ENCODE measurements at places on chromosomes 12 and 14.

DNA sequence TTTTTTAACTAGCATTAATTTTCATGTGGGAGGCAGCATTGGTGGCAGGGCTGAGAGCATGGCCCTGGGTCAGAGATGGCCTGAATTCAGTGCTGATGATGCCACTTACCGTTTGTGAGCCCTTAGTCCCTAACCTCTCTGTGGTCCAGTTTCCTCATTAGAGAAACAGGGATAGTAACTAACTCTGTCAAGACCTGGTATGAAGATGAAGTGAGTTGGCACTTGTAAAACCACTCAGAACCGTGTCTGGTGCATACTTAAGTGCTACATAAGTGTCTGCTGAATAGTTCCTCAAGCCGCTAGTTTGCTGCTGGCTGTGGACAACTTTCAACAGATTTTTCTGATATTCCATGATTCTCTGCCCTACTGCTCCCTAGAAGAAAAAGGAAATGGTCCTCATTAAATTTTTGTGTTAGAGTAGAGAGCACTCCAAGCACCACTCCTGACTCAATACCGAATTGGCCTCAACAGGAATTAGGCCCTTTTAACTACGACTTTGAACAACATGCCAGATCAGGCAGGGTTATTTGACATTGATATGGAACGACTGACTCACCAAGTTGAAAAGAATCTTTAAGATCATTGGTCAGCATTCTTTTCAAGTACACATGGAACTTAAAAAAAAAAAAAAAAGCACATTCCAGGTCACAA, 250.2 kb downstream of the ANO2 start:
- no peak for DNase-seq

DNA sequence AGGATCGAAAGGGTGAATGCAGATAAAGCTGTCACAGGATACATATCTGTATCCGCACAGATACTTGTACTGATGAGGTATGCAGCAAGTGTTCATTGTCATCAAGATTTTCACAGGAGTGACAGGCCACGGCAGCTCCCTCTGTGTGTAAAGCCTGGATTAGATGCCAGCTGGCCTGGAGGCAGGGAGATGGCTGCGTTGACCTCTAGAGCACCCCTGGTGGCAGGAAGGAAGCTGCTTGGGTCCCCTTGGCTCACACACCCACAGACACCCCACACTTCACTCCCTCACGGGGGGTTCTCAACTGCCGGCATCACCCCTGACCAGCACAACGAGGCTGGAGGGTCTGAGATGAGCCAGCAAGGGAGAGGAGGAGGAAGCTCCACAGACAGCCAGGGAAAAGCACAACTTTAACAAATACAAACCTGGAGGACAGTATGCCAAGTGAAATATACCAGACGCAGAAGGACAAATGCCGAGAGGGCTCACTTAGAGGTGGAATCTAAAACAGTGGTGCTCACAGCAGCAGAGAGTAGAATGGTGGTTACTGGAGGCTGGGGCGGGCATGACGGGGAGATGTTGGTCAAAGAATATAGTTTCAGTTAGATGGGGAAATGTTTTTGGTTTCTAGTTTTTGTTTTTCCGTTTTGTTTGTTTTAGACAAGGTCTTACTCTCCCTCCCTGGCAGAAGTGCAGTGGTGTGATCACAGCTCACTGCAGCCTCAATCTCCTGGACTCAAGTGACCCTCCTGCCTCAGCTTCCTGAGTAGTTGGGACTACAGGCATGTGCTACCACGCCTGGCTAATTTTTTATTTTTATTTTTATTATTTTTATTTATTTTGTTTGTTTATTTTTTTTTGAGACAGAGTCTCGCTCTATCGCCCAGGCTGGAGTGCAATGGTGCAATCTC, 45.7 kb downstream of the TEAD4 start:
- DNase-seq = no peak

GRCh38 chr12:131167334-131167733, 213.6 kb downstream of the ADGRD1 start:
- no peak for DNase-seq

GRCh38 chr14:81480741-81481140, 52.9 kb downstream of the SEL1L start:
- no peak for DNase-seq

DNA sequence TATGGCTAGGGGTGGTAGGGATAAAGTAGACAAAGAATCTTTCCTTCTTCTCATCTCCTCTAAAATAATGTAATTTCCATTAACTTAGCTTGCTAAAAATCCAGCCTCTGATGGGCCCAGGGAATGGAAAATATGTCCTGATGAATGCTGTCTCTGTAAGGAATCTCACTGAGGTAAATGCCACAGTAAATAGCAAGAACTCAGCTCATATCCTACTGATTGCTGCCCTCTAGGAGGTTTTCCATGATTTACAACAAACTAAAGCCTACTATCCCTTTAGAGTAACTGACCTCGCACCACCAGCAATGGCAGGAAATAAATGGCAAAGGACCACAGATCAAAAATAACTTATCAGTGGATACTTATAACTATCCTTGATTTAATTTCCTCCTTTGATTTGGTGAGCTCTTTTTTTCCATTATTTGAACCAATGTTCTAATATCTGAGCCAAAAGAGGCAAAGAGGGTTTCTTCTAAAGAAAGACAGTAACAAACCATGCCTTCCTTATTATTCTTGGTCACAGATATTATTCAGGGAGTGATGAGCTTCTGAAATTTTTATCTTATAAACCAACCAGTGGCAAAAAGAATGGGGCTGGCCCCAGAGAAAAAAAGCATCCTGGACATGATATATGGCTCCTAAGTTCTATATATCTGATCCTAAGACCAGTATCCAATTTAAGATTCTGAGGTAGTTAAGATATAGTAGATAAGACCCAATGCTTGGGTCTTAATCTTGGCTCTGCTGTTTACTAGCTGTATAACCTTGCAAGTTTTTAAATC, 43.8 kb downstream of the SENP1 start:
- DNase-seq = no peak

GRCh38 chr14:45125754-45126153, 8.5 kb downstream of the FKBP3 start:
- DNase-seq = no peak

DNA sequence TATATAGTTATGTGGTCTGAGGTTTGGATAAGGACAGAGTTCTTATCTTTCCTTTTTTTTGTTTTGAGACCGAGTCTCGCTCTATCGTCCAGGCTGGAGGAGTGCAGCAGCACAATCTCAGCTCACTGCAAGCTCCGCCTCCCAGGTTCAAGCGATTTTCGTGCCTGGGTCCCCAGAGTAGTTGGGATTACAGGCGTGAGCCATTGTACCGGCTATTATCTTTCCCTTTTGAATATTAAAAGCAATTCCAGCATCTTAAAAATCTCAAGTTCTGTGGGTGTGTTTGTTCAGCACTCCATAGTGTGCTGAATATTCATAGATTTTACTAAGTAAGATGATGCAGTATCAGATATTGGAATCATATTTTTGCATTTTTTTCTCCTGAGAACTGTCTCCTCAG, 404.4 kb upstream of the RGS6 start:
- no peak for DNase-seq

GRCh38 chr12:104707194-104707593, 250.4 kb downstream of the CHST11 start:
- no peak for DNase-seq

DNA sequence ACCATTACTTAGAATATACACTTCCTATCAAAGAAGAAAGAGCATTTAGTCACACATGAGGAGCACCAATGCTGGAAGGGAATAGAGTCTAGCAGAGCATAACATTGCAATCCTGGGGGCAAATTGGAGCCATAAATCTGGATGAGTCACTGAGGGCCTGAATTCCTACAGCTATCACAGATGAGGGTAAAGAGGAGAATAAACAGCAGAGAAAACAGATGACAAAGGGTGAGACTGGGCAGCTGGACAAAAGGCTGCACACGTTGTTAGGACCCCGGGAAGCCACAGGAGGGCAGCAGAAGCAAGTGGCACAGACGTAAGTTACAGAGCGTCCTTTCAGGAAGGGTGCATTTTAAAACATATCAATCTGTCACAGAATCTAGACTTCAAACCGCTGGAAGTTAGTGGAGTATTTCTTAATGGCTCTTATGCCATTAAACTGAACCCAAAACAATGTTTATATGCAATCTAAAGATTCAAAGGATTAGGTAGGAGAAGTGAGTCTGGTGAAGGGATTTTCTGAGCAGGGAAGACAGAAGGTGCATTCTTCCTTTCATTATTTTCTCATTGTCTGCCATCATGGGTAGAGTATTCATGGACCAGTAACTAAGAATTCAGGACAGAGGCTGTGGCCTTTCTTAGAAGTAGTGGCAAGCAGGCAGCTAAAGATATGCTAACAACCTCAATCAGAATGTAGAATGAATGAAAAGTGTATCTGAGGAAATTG, 159.8 kb upstream of the DAAM1 start:
- no peak for DNase-seq

- DNase-seq = no peak
Measured at GRCh38 chr12:128178966-128179365, 88.0 kb upstream of the TMEM132C start.

DNA sequence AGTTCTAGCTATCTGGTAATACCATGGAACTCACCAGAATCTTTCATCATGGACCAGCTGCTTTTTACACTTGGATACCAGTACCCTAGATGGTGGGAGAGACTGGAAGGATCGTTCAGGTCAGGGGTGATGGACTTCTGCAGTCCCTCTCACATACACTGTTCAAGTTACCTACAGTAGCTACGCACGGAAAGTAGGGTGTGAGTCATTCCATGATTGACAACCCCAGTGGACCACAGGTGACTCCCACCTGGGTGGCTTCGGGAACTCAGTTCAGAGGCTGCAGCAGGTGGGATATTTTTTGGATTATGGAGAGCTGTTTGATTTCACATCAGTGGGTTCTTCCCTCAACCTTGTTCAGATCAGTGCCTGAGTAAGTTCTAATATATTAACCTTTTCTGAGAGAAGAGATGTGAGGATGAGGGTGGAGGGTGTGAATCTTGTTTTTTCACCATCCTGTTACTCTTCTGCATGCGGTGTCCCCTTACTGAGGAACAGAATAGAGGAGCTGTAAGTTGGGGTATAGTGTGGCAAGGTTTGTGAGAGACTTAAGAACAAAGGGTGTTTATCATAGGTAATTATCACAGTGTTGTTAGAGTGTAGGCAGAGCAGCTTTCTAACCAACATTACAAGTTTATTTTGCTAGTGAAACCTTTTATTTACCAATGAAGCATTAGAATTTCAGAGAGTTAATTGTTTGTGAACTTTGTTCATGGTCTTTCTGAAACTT, 39.6 kb downstream of the PRKCH start:
- no peak for DNase-seq

DNA sequence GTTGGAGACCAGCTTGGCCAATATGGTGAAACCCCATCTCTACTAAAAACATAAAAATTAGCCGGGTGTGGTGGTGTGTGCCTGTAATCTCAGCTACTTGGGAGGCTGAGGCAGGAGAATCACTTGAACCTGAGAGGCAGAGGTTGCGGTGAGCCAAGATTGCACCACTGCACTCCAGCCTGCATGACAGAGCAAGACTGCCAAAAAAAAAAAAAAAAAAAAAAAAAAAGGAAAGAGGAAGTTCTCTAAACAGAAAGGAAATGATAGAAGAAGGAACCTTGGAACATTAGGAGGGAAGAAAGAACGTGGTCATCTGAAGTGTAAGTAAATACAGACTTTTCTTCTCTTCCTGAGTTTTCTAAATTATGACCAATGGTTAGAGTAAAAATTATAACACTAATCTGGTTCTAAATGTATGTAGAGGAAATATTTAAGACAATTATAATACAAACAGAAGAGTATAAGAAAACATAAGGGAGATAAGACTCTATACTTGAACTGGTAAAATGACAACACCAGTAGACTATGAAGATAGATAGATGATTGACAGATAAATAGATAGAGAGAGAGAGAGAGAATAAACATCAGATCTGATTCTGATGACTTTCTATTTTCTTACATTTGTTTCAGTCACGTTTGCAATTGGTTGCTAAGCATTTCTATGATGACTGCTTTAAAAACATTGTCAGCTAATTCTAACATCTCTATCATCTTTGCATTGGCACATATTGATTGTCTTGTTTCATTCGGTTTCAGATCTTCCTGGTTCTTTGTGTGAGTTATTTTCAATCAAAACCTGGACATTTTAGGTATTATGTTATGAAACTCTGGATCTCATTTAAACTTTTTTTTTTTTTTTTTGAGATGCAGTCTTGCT, 12.9 kb upstream of the CORO1C start:
- DNase-seq = peak; percentile 41

DNA sequence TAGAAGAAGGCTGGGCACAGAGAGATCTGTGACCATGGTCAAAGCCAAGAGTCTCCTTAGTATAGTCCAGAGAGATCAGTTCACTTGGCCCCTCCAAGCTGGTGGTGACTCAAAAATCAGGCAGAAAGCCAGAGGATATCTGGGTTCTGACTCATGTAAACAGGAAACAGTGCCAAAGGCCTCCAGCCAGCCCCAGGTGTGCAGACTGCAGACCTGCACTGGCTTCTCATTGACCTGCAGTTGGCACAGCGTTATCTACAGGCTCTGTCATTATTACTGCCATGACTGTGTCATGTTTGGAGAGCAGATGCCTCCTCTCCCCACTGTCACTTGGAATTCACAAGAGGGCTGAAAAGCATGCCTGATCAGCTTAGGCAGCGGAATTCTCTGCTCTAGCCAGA, 295.7 kb upstream of the PRKD1 start:
- no peak for DNase-seq

DNA sequence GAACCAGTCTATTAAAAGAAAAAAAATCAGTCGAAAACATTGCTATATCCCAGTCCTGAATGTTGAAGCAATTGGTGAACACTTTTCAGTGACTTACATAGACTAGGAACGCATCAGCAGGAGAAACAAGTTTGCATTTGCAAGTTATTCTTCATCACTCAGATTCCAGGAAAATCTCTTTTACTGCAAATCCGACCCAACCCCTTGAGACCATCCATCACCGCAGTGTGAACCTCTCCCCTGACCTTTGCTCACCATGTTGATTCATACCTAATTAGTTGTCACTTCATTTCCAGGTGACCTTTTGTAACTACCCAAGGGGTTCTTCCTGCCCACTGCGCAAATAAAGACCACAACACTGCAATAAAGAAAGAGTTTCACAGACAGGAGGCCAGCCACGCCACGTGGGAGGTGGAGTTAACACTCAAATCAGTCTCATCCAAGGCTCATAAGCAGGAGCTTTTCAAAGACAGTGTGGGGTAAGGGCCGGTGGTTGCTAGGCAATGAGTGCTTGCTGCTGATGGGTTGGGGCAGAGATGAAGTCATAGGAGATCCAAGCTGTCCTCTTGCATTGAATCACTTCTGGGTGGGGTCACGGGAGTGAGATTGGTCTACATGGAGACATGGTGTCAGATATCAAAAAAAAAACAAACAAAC, 241.3 kb upstream of the TMEM132C start:
- DNase-seq = no peak

- DNase-seq = no peak
Measured at GRCh38 chr12:56616244-56616643, 13.9 kb downstream of the BAZ2A start.

All from CD4-positive, alpha-beta T cell treated with Interleukin-15 for 1 hour (primary cell).